ENCODE measurements at places on chromosomes 12 and 14.

DNA sequence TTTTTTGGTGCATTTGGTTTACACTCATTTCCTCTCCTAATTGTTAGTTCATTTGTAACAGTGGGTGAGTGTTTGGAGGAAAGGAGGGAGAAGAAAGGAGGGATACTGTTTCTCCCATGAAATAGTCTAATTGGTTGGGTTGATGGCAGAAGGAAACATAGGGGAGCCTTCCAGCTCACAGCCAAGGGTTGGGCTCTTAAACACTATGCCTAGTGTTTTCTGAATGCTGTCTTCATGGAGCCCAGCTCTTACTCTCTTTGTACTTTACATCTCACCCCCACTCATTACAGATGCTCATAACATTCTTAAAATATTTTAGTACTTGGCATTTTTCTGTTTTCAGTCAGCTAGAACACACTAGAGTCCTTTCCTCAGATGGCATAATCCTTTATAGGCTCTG is 38.2 kb downstream of the BAZ2A start:
- no peak for DNase-seq

- DNase-seq = no peak
Observed at GRCh38 chr12:131229426-131230339, 276.0 kb downstream of the ADGRD1 start.

GRCh38 chr14:60350366-60350720 is 101.3 kb downstream of the PPM1A start:
- no peak for DNase-seq

- DNase-seq = no peak
Observed at GRCh38 chr12:76250256-76250655, 98.0 kb downstream of the BBS10 start.

DNA sequence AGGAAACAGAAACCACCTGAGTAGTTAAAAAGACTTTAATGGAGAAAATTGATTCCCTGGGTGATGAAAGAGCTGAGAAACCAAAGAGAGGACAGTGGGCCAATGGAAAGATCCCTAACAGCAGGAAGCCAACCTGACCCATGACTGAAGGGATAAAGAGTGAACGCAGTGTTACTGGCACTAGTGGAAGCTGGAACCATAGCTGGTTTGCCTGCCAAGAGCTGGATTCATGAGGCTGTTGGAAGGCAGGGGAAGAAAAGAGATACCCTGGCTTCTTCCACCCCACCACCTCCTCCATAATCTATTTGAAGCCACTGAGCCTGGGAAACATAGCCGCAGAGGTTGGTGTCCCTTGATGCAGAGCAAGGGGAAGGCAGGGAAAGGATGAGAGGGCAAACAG is 125.5 kb upstream of the PRKD1 start:
- DNase-seq = no peak

DNA sequence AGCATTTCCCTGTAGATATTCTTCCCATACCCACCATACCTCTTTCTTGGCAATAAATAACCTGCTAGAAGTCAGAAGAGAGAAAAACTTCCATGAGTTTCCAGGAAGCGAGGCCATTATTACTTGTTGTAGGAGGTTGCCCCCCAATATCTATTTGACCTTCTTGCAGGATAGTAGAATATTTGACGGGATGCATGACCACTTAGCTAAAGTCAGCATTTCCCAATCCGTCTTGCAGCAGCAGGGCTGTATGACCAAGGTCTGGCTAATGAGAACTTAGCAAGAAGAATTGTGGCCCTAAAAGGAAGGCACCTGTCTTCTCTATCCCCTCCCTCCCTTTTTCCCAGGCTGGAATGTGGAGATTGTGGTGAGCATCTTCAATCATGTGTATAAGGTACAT is 51.5 kb downstream of the NINJ2 start:
- DNase-seq = no peak

DNA sequence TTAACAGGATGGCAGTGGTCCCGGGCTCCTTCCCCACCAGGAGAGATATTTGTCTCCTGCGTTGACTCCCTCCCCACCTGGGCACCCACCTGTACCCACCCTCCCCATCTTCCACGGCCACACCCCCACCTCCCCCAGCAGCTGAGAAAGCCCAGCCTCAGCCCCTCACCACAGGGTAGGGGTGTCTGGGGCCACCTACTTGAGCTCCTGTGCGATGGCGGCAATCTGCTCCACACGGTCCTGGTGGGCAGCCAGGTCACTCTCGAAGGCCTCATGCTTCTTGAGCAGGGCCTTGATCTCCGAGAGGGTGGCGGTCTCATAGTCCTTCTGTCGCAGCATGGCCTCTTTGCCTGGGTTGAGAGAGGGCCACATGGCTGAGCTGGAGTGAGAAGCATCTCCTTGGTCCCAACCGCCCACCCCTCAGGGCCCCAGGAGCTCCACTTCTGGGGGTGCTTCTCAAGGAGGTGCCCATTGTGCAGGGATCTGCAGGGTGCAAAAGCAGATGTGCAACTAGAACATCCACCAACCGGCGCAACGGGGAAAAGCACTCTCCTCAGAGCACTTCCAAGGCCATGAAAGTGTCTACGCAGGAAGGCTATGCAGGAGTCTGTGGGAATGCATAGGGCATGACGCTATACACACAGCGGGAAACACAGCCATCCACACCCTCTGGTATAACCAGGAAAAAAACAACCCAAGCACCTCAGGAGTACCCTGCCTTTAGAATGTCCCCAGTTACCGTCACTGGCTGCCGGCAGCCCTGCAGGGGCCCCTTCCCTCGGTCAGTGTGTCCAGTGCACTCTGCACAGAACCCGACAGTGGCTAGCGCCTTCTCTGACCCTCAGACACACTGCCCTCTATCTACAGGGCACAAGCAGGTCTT is 92.6 kb upstream of the ZFP36L1 start:
- DNase-seq = no peak

GRCh38 chr12:81296556-81297305 is 218.9 kb downstream of the ACSS3 start:
- DNase-seq = no peak

DNA sequence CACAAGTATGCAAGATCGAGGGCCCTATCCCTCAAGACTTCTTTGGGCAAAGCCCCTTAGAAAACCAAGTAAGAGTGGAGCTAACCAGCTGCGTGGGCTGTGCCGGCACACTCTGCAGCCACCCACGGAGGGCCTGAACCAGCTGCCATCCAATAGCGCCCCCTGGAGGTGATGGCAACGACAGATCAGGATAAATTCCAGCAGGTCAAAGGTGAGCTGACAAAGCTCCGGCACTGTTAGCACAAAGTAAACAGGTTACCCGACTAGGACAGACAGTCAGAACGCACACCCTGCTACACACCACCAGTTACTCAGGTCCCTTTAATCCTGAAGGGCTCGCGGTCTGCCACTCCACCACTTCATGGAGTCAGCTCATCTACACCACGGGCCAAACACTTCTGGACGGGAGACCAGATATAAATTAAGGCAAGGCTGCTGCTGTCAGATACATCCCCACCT is 4.9 kb downstream of the ZBTB39 start:
- peak; percentile 49 for DNase-seq

DNA sequence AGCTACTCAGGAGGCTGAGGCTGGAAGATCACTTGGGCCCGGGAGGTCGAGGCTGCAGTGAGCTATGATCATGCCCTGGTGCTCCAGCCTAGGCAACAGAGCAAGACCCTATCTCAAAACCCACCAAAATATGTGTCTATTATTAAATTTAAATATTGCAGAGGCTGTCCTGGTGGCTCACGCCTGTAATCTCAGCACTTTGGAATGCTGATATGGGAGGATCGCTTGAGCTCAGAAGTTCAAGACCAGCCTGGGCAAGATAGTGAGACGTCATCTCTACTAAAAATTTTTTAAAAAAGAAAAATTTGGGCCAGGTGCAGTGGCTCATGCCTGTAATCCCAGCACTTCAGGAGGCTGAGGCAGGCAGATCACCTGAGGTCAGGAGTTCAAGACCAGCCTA is 13.9 kb downstream of the PSMA6 start:
- no peak for DNase-seq

GRCh38 chr14:33714527-33715226 is 236.2 kb downstream of the EGLN3 start:
- no peak for DNase-seq

DNA sequence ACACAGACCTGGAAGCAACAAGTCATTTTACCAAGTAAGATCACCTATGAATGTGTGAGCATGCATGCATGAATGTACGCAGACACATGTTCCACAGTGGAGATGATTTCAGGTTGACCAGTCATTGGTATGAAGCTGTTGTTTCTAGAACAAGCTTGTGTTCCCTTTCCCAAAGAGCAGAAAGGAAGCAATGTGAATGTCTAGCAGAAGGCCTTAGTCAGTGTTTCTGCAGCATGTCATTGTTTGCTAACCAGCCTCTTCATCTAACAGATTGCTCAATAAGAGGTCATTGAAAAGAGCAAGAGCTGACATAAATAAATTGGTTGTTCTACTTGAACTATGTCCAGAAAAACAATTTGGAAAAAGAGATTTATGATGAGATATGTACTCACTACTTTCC is 191.4 kb downstream of the PLCZ1 start:
- DNase-seq = no peak

DNA sequence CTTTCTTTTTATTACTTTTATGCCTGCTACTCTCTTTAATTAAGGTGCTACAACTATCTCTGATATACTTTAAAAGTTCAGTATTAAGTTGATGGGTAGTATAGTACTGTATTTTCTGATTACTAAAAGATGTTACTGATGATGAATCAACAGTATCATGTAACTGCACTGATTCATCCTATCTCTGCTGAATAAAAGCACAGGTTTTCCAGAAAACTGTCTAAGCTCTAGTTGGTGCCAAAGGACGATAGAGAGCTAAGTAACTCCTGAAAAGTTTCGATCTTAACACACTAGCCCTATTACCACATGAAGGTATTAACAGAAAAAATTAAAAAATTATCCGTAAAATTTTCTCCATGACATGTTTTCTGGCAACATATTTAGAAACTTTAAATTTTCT is 2.1 kb downstream of the SCAF11 start:
- no peak for DNase-seq

DNA sequence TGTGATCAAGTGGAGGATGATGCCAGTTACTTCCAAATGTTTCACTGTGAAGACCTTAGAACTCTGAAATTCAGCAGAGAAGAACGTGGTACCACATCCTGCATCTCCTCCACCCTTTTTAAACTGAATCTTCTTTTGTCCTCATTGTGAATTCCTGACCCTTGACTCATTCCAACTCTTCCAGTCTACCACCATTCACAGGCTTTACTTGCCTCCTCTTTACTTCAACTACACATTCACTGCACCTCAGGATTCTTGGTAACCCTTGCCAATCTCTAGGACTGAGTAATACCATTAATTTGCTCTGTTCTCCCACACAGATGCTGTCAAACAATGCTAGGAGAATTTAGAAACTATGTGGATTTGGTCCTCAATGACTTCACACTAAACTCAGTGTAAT is 37.3 kb downstream of the PPP1R12A start:
- no peak for DNase-seq

DNA sequence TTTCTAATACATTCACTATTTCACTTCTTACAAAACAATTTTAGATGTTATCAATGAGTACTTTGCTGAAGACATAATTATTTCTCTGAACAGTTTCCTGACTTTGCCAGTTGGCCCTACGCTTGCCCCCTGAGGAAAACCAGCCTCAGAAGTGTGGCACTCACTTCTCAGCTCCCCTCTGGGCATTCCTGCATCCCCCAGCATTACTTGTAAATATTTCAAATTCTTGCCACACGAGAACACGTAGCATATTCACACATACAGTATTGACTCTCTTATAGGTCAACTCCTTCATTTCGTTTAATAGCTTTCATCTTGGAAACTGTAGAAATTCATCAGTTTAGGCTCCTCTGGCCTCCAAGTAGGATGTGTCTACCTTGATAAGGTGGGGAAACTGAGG is 65.2 kb downstream of the OTX2 start:
- no peak for DNase-seq

DNA sequence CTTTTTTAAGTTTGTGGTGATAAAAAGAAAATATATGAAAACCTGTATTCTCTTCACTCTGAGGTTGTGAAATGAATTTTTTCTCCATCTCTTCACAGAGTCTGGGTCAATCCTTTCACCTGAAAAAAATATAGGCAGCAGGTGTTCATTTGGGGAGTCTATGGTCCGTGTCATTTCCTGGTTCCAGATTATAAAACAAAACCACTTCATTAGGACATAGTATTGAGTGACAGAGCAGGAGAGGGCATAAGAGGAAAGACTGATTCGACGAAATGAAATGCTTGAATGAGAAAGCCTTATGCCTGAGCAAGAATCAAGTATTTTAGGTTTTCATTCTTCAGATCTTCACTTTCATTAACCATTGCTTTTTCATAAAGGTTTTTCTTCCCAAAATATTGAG is 51.8 kb upstream of the NUAK1 start:
- no peak for DNase-seq

- no peak for DNase-seq
Observed at GRCh38 chr12:81863406-81863805, 104.3 kb upstream of the PPFIA2 start.

- peak; percentile 10 for DNase-seq
Observed at GRCh38 chr12:74412606-74413230, 124.9 kb upstream of the ATXN7L3B start.

DNA sequence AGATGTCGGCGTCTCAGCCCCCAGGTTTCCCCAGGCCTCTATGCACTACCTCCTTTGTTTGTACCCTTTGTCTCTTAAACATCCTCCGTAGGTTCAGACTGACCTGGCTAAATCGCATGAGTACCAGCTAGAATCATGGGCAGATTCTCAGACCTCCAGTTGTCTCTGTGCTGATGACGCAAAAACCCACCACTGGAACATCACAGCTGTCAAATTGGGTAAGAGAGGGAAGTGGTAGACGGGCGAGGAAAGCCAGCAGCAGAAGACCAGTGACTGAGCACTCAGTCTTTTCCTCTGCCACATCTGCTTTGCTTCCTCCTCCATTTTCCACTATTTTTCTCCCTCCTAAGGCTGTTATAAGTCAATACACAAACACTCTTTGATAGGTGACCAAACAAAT is 29.7 kb downstream of the A2ML1 start:
- DNase-seq = no peak

DNA sequence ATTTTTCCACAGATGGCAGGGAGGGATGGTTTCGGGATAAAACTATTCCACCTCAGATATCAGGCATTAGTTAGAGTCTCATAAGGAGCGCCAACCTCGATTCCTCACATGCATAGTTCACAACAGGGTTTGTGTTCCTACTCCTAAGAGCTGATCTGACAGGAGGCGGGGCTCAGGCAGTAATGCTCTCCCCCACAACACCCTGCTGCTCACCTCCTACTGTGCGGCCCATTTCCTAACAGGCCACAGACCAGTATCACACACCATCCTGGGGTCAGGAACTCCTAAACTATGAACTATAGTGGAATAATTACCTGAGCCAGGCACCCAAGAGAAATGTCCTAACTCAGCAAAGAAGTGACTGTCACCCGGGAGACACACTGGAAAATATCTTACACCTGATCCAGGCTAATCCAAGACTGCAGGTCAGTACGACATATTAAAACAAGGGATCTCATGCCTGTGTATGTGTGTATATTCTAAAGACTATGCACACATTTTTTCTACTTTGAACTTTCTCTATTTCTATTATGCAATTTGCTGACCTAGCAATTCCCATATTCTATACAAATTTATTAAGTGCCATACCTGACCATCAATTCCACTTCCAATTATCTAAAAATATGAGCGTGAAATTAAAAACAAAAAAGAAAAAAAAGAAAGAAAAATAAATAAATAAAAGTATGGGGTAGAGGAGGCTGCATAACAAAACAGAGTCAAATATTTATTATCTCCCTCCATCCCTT is 4.7 kb downstream of the NAA25 start:
- no peak for DNase-seq

All from Jurkat, Clone E6-1 (cell line).